ENCODE measurements at places on chromosomes 7 and 10. TPM values are rescaled to one million over a fixed set of nuclear protein-coding genes. Genes with fewer than 3 reads are reported as not detected.
A peak's percentile ranks its signal among the peaks of the same experiment; 100 is the strongest.

DNA sequence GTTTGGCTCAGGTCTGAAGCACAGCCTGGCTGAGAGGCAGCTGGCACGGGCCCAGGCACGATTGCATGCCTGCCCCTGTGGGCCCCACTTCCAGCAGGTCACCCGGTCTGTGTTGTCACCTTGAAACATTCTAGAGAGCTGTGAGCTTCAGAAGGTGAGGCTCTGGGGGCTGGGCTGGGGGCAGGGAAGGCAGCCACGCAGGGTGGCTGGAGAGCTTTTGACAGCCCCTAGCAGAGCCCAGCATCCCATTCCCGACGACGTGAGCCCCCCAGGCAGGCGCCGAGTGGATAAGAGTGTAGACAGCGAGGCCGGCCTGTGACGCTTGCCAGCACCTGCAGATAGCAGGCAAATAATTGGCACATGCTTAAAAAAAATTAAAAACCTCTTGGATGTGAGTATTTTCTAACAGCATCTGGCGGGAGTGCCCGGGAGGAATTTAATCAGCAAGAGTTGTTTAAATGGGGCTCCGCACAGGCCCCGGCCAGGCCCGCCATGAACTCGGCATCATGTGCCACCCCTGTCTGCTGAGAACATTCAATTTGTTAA lies 212.0 kb upstream of the TBX20 start:
- no peak for DNase-seq

- no peak for DNase-seq
These were observed 78.7 kb upstream of the ABI1 start for GRCh38 chr10:26939290-26939961.

GRCh38 chr7:91940171-91940570 lies 491 bp upstream of the AKAP9 start:
- no peak for DNase-seq

- no peak for DNase-seq
These were observed 155.6 kb upstream of the PRSS58 start for GRCh38 chr7:142413280-142414000.

DNA sequence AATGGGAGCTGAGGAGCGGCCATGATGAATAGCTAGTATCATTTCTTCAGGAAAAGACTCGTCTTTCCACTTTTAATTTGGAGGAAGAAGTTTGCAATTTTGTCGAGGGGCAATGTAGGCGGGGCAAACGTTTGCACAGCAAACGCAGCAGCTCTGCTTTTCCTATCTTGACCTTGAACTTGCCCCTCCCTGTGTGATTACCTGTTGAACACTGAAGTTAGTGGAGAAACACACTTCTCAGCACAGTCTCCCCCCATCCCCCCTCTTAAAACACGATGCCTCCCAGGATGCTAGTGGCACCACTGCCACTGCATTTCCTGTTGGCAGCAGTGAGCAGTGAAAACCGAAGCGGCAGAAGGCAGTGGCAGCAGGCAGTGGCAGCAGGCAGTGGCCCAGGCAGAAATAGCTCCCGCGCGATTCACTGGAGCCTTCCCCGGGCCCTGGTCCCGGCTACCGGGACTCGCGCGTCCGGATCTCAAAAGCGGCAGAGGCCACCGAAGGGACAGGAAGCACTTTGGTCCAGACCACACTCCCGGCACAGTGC lies at the start of gene EPDR1:
Gene EPDR1, plus strand, starts transcription at position 336 of the 544 bp plus-strand sequence. CDS start 300 bp downstream, outside the sequence.
- peak; percentile 52 for DNase-seq

DNA sequence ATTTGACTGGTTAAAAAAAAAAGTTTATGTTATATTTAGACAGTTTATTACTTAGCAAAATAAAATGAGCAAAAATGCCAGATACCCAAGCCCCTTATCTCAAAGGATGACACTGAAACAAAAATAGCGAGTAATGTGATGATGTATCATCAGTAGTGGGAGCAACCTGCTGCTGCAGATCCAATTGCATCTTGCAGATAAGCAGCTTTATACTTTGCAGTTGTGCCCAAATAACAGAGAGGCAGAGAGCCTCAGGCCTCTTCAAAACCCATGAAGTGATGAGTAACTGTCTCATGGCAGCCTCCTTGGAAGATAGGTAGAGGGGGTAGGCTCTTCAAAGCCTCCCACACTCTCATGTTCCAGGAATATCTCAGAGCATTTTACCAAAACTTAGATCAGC lies 468.2 kb upstream of the LRRTM3 start:
- DNase-seq: no peak

DNA sequence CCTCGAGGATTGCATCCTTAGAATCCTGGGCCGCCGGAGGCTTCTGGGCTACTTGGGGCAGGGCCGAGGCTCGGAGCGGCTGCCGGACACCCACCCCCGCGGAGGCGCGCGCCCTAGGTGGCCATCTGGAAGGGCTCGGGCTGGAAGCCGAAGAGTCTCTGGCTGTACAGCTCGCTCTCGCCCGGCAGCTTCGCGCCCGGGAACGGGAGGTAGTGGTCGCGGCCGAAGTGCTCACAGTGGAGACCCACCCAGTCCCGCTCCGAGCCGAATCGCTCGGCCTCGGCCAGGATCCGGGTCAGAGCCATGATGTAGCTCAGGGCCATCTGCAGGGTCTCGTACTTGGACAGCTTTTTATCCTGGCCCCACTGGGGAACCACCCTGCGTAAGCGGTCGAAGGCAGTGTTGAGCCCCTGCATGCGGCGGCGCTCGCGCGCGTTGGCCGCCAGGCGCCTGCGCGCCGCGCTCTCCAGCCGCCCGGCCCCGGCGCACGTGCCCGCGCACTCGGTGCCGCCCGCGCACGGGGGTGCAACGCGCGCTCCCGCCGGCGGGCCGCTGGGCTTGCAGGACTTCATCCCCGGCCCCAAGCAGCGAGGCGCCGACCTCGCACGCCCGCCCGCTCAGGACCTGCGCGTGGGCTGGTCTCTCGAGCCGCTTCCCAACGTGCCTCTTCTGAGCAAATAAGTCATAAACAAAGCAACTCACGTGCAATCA lies 652 bp downstream of the ATOH7 start:
- DNase-seq: peak; percentile 39

DNA sequence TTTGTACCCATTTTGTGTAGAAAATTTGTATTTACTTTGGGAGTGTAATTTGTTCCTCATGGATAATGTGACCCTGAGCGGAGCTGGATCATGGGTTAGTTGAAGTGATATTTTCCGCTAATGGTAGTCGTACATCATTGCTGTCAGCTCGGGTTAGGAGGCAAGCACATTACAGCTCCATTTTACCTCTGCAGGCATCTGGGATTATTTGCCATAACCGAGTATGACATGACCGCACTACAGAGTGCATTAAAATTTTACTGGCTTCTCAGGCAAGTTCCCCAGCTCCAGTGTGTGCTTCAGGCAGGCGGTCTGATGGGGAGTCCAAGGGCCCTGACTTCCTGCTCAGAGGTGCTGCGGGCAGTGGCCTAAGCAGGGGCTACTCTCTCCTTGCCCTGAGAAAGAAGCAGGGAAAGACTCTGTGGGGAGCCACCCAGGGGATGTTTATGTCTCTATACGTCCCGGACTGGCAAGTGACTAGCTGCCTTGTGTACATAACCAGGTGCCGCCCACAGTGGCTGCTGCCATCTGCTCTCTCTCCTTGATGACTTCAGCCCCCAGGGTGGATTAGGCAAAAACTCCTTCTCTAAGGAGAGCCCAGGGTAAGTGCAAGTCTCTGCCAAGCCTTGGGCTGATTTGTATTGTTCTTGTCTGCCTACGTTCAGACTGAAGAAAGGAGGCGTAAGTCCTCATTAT lies 685.3 kb upstream of the GALNT17 start:
- DNase-seq: no peak

- no peak for DNase-seq
These were observed 201.0 kb downstream of the EMX2 start for GRCh38 chr10:117743509-117743908.

- no peak for DNase-seq
These were observed 108.8 kb upstream of the MPP7 start for GRCh38 chr10:28411648-28412047.

DNA sequence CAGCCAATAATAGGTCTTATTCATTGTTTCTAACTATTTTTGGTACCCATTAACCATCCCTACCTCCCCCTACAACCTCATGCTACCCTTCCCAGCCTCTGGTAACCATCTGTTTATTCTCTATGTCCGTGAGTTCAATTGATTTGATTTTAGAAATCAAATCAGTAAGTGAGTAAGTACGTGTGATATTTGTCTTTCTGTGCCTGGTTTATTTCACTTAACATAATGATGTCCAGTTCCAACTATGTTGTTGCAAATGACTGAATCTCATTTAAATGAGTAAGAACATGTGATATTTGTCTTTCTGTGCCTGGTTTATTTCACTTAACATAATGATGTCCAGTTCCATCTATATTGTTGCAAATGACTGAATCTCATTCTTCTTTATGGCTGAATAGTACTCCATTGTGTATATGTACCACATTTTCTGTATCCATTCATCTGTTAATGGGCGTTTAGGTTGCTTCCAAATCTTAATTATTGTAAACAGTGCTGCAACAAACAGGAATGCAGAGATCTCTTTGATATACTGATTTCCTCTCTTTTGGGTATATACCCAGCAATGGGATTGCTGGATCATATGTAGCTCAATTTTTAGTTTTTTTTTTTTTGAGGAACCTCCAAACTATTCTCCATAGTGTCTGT lies 49.7 kb upstream of the BICC1 start:
- DNase-seq: no peak

DNA sequence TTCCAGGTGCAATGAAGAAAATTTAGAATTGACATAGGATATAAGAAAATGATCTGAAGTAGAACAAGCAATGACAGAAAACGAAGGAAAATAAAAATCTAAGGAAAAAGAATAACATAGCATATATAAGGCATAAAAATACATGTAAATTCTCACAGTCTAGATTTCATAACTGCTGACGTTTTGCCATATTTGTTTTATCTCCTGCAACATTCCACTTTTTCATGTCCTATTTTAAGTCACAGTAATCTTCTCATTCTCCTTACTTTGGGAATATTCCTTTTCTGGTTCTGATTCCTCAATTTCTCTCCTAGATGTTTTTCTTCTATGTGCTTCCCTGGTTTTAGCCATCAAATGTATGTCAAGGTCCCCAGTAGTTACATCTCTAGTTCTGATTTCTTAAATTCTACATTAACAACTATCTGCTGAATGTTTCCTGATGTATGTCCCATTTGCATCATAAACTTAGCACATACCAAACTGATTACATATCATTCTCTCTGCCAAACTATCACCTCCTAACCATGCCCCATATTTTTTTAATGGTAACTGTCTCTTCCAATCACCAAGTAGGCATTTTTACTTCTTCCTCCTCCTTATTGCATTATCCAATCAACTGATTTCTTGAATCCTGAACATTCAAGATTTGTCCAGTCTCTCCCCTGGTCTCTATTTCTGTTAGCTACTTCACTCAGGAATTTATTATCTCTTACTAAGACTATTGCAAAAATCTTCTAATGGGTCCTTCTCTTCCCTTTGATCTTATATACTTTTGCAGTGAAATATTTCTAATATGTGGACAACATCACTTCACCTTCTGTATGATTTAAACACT lies 171.3 kb downstream of the DNAJC1 start:
- DNase-seq: no peak

DNA sequence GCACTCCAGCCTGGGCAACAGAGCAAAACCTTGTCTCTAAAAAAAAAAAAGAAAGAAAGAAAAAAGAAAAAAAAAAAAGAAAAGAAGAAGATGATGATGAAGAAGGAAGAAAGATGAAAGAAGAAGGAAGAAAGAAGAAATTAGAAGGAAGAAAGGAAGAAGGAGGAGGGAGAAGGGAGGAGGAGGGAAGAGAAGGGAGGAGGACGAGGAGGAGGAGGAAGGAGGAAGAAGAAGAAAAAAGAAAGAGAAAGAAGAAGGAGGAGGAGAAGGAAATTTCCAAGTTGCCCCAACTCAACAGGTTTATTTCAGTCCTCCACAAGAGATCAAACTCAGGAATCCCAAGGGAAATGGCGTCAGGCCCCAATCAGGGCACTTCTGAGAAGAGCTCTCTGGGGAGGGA lies 115.7 kb downstream of the ABLIM1 start:
- no peak for DNase-seq

- DNase-seq: no peak
These were observed 74.1 kb downstream of the RALA start for GRCh38 chr7:39697483-39697882.

DNA sequence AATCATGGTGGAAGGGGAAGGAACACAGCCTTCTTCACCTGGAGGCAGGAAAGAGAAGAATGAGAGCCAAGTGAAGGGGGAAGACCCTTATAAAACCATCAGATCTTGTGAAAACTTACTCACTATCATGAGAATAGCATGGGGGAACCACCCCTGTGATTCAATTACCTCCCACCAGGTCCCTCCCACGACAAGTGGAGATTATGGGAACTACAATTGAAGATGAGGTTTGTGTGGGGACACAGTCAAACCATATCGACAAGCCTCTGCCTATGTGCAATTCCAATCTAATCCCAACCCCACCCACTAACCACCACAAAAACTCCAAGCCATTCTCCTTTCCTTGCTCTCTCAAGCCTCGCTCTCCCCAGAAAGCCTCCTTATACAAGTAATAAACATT lies 69.2 kb downstream of the TAC1 start:
- DNase-seq: no peak

GPR37 gene
- 0.52 TPM for total RNA-seq

PARG gene
- total RNA-seq: 30.4 TPM

MARCHF5 gene
- 10.1 TPM for total RNA-seq

GCK gene
- total RNA-seq: 0.24 TPM

CPEB3 gene
- total RNA-seq: 0.76 TPM

URGCP gene
- total RNA-seq: 12.2 TPM

HPSE2 gene
- 0.05 TPM for total RNA-seq

DHX32 gene
- 13.6 TPM for total RNA-seq

CPN1 gene
- total RNA-seq: not detected

PPP1R9A gene
- 2.2 TPM for total RNA-seq

ZNF488 gene
- 0.24 TPM for total RNA-seq

Data from thymus (tissue), 14 donors.